ENCODE measurements at places on chromosomes 4 and X. TPM values are rescaled to one million over a fixed set of nuclear protein-coding genes. Genes with fewer than 3 reads are reported as not detected.

The IL21 gene
- not detected for total RNA-seq

The MAGEA3 gene
- total RNA-seq = not detected

The FAM50A gene
- total RNA-seq = 60.2 TPM

The RFC1 gene
- total RNA-seq = 50.8 TPM

The OR13H1 gene
- total RNA-seq = not detected

The IRAK1 gene
- 56.6 TPM for total RNA-seq

The BANK1 gene
- under 0.01 TPM for total RNA-seq

The MGARP gene
- total RNA-seq = under 0.01 TPM

The NWD2 gene
- not detected for total RNA-seq

The SLC25A53 gene
- total RNA-seq = 8.5 TPM

The GAGE12H gene
- not detected for total RNA-seq

The KLHL4 gene
- 157 TPM for total RNA-seq

The CASP6 gene
- 45.3 TPM for total RNA-seq

The APBB2 gene
- 23.0 TPM for total RNA-seq

The NKX3-2 gene
- under 0.01 TPM for total RNA-seq

The PRDM5 gene
- 3.5 TPM for total RNA-seq

The IGBP1 gene
- total RNA-seq = 51.5 TPM

The ETNPPL gene
- total RNA-seq = not detected

The ZNF711 gene
- 3.5 TPM for total RNA-seq

Data from dermis microvascular lymphatic vessel endothelial cell (primary cell).